ENCODE measurements at places on chromosomes 1 and 21.

GRCh38 chr1:56578138-56578962 lies 1.0 kb downstream of the PLPP3 start:
- DNase-seq = no peak

- no peak for DNase-seq
These were observed 16.2 kb upstream of the ZNF326 start for GRCh38 chr1:89978755-89979154.

- no peak for DNase-seq
These were observed 24.9 kb upstream of the CTPS1 start for GRCh38 chr1:40954626-40955025.

GRCh38 chr21:24290151-24290833 lies 1317.0 kb downstream of the MRPL39 start:
- no peak for DNase-seq

- no peak for DNase-seq
These were observed 162.9 kb downstream of the TRABD2B start for GRCh38 chr1:47834326-47834725.

GRCh38 chr1:54413295-54413694 lies 7.1 kb upstream of the SSBP3 start:
- DNase-seq = no peak

- no peak for DNase-seq
These were observed 109.1 kb upstream of the OLIG2 start for GRCh38 chr21:32916522-32917099.

- no peak for DNase-seq
These were observed 163.6 kb upstream of the C1orf21 start for GRCh38 chr1:184223216-184223615.

- no peak for DNase-seq
These were observed 130.3 kb downstream of the ROR1 start for GRCh38 chr1:63903947-63904610.

- no peak for DNase-seq
These were observed at the start of gene SPRTN for GRCh38 chr1:231338270-231339128. SPRTN (plus strand) TSS chr1:231338293; CDS start chr1:231338384, 91 bp downstream.

GRCh38 chr1:9476790-9477463 lies 62.3 kb upstream of the SLC25A33 start:
- peak; percentile 40 for DNase-seq

GRCh38 chr1:75132812-75133619 lies 1.2 kb upstream of the LHX8 start:
- no peak for DNase-seq

DNA sequence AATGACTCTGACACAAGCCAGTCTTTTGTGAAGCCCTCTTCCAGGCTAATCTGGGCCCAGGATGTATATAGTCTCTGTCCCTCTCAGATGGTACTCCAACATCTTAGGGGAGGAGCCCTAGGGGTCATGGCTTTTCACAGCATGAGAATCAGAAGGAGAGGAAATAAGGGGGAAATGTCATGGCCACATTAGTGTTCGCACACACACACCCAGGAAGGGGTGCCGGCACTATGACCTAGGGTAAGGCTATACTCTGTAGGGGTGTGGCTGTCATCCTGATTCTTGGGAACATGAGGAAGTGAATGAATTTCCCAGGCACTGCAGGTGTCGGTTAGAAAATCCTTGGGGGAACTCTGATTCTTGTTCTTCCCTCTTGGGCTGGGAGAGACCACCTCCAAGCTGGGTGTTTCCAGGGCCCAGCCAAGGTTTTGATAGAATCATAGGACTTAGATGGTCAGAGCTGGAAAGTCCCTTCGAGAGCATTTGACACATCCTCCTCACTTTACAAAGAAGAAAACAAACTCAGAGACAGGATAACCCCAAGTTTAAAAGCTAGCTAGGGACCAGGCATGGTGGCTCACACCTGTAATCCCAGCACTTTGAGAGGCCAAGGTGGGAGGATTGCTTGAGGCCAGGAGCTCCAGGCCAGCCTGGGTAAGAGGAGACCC lies 22.0 kb downstream of the GFI1 start:
- no peak for DNase-seq

DNA sequence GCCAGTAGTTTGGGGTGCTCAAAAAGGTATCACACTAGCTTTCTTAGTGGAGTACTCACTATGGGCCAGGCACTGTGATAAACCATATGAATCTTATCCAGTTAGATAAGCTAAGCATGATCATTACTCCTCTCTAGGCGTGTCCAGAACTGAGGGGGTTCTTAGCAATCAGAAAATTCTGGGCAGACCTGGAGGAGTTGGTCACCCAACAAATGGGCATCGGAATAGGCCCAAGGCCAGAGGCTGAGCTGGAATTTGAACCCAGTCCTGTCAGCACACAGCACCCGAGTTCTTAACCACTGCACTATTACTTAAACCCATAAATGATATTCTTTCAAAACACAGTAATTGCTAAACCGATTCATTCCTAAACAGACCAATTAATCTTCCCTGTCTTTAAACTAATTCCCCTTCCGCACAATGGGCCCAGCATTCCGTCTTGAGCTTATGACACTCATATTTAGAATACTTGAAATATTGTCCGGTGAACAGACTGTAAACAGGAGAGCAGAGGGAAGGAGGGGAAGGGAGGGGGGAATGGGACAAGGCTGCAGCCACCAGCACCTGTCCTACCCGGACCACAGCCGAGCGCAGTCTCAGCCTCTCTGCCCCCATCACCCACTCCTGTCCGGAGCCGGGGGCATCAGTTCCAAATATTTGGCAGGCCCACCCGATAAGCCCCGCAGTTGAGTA lies 113.0 kb upstream of the GADD45A start:
- peak; percentile 49 for DNase-seq

DNA sequence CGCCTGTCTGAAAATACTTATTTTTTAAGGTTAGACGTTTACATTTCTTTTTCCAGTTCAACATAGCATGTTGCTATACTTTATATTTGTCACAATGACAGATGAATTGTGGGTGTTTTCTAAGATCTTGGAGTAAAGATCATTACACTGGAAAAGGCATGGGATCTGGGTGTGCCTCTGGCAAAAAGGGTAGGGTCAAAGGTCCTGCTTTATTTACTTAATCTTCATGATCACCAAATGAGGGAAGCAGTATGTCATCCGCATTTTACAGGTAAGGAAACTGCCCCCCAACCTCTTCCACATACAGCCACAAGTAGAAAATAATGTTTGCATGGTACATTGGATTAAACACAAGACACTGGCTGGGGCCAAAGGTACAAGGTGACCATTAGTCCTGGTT lies 12.5 kb upstream of the SMPDL3B start:
- DNase-seq = no peak

DNA sequence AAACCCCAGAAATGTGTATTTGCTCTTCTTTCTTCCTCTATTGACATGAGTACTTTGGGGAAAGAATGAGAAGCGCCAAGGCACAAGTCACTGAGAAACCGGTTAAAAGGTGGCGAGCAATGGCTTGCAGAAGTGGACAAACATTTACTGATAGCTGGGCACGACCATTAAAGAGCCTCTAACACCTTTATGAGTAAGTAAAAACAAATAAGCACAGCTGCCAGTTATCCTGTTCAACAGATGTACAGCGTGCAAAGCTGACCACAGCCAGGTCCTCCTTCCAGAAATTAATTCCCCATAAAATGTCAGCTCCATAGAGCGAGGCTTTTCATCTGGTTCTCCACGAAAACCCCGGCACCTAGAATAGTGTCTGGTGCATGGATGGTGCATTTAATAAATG lies 72.7 kb downstream of the CAPZB start:
- no peak for DNase-seq

- no peak for DNase-seq
These were observed 53.4 kb upstream of the EDN2 start for GRCh38 chr1:41537788-41538351.

GRCh38 chr21:41562101-41563000 lies 54.4 kb upstream of the TMPRSS2 start:
- DNase-seq = peak; percentile 15

GRCh38 chr1:52482326-52483004 lies 70.4 kb downstream of the TUT4 start:
- no peak for DNase-seq

DNA sequence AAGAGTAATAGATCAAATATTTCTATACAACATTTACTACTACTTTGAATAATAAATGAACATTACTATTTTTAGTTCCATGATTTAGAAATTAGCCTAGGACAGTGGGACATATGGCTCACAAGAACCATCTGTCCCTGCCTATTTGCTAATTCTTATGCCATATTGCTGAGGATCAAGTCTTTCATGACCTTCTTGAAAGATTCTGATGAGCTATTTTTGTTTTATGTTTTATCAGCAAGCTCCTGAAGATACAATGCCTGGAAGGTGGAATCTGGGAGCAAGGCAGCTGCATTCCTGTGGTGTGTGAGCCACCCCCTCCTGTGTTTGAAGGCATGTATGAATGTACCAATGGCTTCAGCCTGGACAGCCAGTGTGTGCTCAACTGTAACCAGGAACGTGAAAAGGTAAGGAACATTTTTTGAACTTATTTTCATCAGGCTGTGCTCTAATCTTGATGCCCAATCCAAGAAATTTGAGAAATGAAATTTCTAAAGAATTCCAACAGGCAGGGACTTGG lies 326.7 kb downstream of the PAPPA2 start:
- DNase-seq = no peak

- no peak for DNase-seq
These were observed 401.5 kb downstream of the VAV3 start for GRCh38 chr1:107563441-107563840.

DNA sequence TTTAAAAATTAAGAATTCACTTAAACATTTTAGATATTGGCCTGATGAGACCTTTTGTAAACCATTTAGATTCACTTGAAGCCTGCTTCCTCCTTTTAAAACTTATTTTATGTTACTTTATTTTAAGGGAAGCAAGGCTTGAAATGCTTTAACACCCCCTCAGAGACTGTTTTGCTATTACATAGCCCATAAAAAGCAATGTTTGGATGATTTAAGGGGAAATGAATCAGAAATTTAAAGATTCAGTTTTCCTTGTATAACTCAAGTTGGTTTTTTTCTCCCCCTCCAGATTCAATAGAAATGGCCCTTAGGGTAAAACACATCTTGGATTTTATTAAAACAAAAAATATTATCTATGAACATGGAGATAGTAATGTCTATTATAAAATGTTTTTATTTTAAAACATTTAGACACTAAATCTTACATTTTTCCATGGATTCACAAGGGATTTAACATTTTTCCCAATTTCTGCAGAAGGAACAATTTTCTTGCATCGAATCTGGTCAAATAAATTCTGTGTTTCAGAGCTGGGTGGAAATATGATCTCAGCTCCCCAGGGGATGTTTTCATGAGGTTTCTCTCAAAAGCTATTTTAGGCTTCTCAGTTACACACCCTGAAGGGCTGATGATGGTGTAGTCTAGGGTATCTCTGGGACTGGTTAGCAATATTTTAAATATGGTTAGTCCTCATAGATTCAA lies 69.3 kb upstream of the WARS2 start:
- DNase-seq = no peak

DNA sequence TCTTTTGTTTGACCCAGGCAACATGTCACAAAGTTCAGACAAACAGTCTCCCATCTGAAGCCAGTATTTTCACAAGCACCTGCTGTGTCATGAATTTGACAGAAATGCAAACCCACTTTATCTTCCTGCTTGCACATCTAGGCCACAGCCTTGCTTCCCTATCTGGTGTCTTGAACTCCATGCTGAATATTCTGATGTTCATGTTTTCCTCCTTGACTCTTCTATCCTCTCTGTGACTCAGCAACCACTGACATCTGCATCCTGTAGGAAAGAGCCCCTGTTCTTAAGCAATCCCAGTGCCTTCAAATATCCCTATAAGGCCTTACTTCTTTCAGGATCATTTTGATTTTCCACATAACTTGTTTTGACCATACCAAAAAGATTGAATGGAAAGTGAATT lies 6.5 kb downstream of the CD55 start:
- no peak for DNase-seq

DNA sequence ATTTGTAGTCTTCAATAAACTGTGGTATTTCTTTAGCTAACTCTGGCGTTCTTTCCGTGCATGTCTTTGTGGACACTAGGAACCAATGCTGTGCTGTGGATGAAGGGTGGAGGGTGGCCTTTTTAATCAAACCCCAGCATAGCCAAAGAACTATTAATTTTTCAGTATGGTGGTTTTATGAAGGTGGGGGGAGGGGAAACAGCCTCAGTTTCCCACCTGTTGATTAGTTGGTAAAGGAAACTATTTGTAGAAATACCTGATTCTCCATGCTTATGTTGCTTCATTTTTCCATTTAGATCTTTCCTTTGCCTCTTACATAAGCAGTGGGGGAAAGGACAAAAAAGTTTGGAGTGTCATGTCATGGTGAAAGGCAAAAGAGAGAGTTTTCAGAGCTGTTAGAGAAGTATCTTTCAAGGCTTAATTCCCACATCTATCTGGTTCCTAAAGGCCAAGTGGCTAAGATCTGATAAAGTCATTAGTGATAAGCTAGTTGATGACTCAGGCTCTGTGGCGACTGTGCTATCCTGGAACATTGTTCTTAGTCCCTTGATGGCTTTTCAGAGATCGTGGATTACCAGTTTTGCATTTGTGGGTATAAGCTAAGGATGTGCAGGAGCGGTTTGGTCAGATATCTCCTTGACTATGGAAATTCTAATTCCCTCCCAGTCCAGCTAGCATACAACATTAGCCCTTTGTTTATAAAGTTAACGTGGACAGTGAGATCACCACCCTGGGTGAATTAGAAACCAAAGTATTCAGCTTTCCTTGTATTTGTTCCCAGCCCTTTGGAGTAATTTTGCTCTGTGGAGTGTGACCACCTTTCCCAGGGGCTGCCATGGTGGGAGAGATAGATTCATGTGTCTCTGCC lies 8.7 kb upstream of the HAX1 start:
- no peak for DNase-seq

DNA sequence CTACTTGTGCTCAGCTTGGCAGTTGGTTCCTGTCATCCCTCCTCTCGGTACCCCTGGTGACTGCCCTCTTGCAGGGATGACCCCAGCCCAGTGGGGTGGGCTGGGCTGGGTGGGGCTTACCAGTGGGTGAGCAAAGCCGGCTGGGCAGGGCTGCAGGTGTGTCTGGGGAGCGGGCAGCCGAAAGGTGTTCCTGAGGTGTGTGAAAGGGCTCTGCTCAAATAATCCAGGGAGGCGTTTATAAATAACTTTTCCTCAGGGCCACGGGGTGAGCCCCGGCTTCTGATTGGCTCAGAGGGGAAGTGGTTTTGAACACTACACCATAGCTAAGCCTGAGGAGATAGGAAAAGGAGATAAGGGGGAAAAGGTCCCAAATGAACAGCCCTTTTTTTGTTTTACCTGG lies at the start of gene SLC26A9:
Gene SLC26A9 (minus strand): TSS at position 212 of the 400 bp plus-strand sequence. CDS start 7,636 bp downstream, outside the sequence.
- DNase-seq = peak; percentile 18

GRCh38 chr21:42103843-42104242 lies 32.7 kb downstream of the UMODL1 start:
- no peak for DNase-seq

DNA sequence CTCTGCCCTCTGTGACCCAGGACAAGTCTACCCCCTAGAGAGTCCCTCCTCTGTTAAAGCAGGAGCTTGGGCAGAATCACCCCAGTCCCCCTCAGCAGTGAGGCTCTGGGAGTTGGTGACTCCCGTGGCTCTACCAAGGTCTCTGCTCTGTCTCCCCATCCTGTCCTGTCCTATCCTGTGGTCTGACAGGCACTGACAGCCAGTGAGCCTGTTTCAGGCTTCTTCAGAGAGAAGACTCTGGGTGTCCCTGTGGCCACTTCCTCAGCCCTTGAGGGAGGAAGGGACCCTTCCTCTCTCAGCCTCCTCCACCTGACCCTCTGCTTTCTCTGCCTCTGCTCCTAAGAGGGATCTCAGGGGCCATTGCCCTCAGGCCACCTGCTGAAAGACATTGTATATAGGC lies 148.7 kb downstream of the FCRL5 start:
- no peak for DNase-seq
